ENCODE measurements at places on chromosomes 7 and 10.

GRCh38 chr7:54758702-54759592, at the start of gene SEC61G:
Gene SEC61G, minus strand, starts transcription at chr7:54759211. Its CDS starts 1,623 bp downstream, at chr7:54757588.
- peak; percentile 90 for DNase-seq

DNA sequence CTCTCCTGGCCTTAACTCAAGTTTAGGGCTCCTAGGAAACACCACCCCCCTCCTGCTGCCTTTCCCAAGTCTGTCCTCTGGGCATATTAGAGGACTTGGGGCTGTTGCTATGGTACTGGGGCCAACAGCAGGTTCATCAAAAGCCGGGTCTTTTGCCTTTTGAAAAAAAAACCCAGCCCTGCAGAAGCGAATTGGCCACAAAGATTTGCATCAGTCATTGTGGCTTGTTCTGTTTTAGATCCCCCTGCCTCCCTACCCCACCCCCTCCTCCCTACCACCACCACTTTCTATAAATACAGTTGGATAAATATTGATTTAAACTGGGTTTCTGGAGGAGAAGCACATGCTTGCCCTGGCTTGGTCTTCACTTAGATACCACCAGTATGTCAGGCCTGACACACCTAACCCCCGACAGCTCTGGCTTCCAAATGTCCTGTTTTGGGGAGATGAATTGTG, 7.0 kb downstream of the MXI1 start:
- no peak for DNase-seq

DNA sequence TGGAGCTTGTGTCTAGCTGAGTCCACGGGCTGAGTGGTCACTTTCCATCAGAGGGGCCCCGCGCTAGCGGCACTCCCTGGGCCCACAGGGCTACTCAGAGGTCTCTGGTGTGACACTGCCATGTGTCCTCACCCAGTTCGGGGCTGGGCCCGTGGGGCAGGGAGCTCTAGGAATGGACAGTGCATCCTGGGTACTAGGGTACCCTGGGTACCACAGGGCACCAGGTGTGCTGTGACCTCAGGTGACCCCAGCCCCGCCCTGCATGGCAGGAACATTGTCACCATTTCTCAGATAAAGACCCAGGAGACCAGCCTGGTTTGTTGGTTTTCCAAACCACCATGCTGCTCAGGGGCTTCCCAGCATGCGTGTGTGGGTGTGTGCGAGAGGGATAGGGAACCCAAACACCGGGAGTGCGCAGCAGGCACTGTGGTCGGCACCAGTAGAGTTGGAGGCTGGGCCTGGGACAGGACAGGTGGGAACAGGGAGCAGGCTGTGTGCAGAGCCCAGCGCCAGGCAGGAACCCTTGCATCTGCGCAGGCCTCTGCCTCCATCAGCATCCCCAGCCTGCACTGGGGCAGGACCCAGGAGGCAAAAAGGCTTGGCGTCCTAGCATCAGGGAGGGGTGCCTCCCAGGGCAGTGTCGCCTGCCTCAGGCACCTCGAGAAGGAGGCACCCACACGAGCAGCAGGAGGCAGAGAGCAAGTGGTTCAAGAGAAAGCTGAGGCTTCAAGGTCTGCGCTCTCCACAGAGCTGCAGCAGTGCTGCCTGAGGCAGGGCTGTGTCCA, 19.4 kb upstream of the CSGALNACT2 start:
- DNase-seq = no peak

DNA sequence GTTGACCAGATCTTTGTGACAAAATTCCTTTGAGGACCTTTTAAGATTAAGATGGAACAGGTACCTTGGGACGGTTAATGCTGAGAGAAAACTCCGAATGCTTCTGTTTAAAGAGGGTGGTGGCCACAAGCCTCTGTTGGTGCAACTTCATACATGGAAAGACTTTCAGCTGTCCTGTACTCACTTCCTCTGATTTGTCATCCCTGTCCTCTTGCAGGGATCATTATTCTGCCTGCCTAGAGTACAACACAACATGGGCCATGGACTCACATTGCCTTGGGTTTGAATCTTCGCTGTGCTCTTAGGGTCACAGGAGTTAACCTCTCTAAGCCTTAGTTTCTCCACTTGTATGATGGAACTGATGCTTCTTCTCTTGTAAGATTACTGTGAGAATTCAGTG, 75.1 kb downstream of the ENTPD1 start:
- no peak for DNase-seq

DNA sequence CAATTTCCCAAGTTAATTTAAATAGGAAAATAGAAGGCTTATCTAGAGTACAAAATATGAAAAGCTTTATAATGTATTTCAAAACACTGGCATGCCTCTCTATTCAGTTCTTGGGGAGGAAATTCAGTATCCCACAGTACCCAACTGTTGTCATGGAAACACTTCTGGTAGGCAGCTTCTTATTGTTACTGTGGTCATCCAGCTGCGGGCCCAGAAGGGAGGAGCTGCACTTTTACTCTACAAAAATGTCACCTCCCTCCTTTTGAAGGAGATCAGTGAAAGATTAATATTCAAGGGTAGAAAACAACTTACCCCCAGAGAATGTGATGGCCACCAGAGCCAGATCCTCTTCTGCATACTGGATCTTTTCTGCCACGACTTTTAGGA, 202.8 kb downstream of the RAPGEF5 start:
- DNase-seq = no peak

DNA sequence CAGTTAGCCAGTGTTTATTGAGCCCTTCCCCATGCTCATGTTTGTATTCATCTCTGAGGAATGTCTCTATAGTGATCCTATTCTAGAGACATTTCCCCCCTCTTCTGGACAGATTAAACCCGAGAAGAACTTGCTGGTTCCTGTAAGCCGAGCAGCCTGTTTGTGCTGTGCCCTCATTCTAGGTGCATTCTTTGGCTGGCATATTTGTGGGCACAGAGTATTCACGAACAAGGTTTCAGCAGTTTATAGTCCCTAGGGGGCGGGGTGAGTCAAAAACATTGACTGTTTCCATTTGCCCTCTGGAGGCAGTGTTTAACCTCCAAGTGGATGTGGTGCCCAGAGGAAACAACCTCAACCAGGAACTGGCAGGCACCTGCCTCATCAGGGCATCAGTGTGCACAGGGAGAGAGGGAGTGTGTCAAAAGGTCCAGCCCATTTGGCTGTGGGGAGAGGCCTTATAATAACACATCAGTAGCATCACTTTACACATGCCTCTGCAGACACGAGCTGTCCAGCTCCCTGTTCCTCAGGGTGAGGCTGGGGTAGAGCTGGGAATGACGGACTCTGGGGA, 273.3 kb upstream of the LRGUK start:
- DNase-seq = no peak

DNA sequence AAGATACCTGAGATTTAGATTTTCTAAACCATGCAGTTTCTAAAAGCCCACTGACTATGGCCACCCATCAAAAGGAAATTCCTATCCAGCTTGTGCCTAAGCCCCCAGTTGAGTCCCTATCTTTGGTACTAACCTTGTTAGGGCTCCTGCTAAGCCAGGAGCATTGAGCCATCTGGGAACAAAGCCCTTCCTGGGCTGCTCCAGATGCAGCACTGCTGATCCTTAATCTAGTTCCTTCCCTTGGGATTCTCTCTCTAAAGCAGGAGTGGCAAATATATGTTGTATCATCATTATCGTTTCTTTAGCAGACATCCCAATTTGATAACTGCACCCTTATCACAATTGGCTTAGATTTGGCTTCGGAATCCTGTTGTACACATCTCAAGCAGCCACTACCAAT, 24.7 kb upstream of the PDLIM1 start:
- DNase-seq = no peak

- DNase-seq = no peak
Measured at GRCh38 chr10:105506262-105506661, 865.2 kb downstream of the SORCS3 start.

DNA sequence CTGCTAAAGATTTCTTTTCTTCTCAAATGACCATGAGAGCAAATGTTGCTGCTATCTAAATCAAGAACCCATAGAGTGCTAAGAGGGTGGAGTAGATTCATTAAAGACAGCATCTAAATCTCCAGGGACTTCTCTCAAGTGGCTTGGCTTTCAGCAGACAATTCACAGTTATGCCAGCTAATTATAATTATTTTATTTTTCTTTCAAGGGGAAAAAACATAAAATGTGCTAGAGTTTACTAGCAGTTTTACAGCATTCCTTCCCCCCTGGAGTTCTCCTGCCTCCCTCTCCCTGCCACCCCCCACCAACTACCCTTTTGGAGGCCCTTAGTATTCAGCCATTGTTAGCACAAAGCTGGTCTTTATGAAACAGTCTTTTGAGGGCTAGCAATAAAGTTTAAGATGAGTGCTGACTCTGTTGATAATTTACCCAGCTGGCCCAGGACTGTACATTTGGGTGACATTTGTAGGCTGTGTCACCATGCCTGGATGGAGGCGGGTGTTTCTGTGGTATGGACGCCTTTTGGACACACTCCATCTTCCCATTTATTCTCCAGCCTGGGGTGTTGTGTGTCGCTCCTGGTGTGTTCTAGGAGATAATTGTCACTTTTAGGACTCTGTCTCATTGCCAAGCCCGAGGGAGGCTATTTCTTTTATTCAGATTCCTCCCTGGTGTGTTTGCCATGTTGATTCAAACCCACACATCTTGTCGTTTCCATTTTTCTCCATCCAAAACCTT, 160.2 kb downstream of the CREB5 start:
- DNase-seq = no peak

GRCh38 chr10:29250066-29250465, 38.8 kb upstream of the LYZL1 start:
- no peak for DNase-seq

DNA sequence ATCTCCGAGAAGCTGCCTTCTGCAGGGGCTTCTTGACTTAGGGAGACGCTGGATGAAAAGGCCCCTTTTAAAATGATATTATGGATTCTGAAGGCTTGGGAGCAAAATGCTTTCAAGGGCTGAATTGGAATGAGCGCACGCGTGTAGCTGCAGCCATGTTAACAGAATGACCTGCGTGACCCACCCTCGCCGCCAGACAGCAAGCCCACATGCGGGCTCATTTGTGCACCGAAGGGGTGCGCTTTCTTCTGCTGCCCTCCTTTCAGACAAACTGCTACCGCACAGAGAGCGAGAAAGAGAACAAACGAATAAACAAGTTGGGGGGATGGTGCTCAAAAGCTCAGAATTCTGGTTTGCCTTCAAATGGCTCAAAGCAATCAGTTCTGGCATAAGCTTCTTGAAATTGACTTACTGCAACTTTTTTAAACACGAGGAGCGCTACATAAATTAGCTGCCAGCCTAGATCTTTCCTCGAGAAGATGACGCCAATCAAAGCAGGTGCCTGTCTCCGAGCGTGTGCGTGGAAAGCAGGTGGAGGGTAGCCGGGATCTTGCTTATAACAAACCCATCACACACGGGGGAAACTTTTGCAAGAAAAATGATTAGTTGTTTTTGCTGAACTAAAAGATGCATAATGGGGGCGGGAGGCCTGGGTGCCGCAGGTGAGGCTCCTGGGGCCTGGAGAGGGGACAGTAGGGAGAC, 268.4 kb downstream of the MAD1L1 start:
- no peak for DNase-seq

DNA sequence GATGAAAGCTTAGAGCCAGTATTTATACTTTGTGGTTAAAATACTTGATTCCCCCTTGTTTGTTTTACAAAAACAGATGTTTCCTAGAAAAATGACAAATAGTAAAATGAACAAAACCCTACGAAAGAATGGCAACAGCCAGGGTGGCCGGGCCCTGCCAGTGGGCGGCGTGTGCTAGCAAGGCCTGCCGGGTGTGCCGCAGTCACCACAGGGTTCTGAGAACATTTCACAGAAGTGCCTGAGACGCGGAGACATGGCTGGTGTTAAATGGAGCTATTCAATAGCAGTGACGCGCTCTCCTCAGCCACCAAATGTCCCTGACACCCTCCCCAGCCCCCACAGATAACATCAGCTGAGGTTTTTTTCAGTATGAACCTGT, 14.5 kb downstream of the GPR146 start:
- no peak for DNase-seq

DNA sequence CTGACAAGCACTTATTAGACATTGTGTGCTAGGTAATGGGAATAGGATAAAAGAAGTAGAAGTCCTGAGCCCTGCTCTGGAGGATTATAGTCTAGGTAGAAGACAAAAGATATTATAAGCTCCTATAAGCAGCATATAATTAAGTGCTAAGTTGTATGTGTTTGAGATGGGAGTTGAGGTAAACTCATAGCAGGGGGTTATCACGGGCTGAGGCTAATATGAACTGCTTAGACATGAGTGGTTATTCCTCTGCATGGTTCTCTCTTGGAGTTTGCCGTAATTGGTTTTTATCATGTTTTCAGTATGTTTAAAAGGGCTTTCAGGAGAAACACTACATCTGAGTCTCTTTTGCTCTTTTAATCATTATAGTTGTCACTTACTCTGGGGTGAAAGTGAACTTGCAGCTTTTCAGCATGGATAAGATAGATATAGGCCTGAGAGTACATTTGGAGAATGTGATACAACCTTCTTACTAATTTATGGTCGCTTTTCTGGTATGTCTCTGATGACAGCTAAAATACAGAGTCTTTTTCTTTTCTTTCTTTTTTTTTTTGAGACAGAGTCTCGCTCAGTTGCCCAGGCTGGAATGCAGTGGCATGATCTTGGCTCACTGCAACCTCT, 39.0 kb downstream of the SMNDC1 start:
- DNase-seq = no peak

DNA sequence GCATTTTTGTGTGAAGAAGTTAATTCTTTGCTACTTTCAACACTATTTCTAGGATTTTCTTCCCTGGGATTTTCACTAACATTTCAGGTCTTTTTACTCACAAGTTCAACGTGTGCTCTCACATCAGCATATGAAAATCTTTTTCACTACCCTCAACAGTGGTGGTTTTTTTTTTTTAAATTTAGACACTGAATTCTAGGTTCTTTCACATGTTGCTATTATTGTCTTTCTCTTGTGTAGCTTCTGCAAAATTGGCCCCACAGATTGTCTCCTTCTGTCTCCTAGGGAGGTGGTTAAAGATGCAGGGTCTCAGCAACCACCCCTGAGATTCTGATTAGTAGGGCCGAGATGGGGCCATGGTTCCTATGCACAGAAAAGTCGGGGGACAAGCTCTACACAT, 165.0 kb upstream of the GPR26 start:
- no peak for DNase-seq

GRCh38 chr10:109821672-109822071, 101.6 kb downstream of the XPNPEP1 start:
- no peak for DNase-seq

DNA sequence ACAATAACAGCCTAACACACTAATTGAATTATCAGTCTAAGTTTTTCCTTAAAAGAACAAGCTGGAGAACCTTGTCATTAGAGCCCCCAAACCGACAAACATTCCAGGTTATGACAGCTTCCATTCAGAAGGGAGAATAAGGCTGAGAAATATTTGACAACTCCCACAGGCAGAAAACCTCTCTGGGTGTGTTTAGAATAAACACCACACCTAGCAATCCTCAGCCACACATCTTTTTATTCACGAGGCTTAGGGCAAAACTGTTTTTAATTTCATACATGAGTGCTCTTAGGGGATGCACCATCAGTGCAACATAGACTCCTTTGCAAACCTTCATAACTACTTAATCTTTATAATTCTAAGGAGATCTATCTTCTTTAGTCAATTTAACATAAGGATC, 24.2 kb downstream of the STN1 start:
- no peak for DNase-seq
